ENCODE measurements at places on chromosomes 3 and 15.

- no peak for DNase-seq
These were observed 87.6 kb downstream of the FOXP1 start for GRCh38 chr3:71495708-71496472.

GRCh38 chr3:46947981-46948791, 28.4 kb downstream of the CCDC12 start:
- DNase-seq: peak; percentile 72

- no peak for DNase-seq
These were observed 341.5 kb downstream of the EPHB1 start for GRCh38 chr3:135136361-135137100.

- no peak for DNase-seq
These were observed 137.6 kb upstream of the TLE3 start for GRCh38 chr15:70235347-70235746.

GRCh38 chr3:78143000-78143399, 1103.1 kb downstream of the ROBO2 start:
- no peak for DNase-seq

- DNase-seq: no peak
These were observed 42.1 kb upstream of the BHLHE40 start for GRCh38 chr3:4936982-4937614.

GRCh38 chr3:176090727-176091126, 1106.6 kb downstream of the TBL1XR1 start:
- no peak for DNase-seq

- DNase-seq: no peak
These were observed 62.8 kb downstream of the ABCC5 start for GRCh38 chr3:183954875-183955274.

GRCh38 chr3:31035681-31036080, 141.2 kb upstream of the GADL1 start:
- no peak for DNase-seq

- DNase-seq: peak; percentile 32
These were observed 688 bp downstream of the SETD5 start for GRCh38 chr3:9397906-9398699.

DNA sequence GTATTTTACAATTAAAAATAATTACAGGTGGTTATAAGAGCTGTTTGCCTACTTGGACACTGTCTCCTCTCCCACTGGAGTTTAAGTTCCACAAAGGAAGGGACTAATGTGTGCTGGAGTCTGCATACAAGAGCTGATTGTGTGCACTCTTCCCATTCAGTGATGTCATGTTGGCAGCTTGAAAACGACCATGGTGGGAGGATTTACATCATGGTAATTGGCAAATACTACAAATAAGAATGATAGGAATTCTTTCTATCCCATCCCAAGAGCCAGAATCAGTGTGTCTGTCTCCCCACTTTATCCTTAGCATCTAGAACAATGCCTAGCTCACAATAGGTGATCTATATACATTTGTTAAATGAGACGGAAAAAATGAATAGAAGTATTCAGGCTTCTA, 14.1 kb downstream of the ITGA11 start:
- DNase-seq: no peak

DNA sequence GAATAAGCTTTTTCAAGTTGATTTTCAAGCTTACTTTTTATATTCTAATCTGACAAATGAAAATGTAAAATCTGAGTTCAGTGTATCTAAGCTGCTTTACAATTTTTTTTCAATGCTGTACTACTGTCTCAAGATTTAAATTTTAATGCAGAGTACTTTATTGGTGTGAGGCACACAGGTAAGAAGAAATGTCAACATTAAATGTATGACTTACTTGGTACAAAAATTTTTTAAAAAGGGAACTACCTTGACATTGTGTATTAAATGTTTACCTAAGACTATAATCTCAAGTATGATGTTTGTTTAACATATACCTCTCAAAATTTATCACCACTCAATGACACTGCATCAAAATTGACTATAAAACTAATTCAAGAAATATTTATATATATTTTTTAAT, 62.7 kb downstream of the NECTIN3 start:
- no peak for DNase-seq

- DNase-seq: no peak
These were observed 13.1 kb downstream of the RLBP1 start for GRCh38 chr15:89208256-89208655.

Measured in activated CD4-positive, alpha-beta T cell treated with anti-CD3 and anti-CD28 coated beads, Interleukin-2, amount 50 U/mL, for 1 hour (primary cell).